Activated T-cell treated with anti-CD3 and anti-CD28 coated beads, Interleukin-2, amount 50 U/mL, for 24 hours (primary cell): ENCODE measurements at places on chromosomes 5 and 9.

GRCh38 chr5:90563108-90563507, 4.5 kb downstream of the ADGRV1 start:
- no peak for DNase-seq

GRCh38 chr5:168831383-168831782, 252.2 kb upstream of the PANK3 start:
- no peak for DNase-seq

- DNase-seq = no peak
These were observed 8.2 kb downstream of the TMEM268 start for GRCh38 chr9:114619191-114619761.

- no peak for DNase-seq
These were observed 127.8 kb upstream of the DHFR start for GRCh38 chr5:80782626-80783025.

GRCh38 chr5:174900240-174900865, 176.0 kb downstream of the MSX2 start:
- DNase-seq = no peak

DNA sequence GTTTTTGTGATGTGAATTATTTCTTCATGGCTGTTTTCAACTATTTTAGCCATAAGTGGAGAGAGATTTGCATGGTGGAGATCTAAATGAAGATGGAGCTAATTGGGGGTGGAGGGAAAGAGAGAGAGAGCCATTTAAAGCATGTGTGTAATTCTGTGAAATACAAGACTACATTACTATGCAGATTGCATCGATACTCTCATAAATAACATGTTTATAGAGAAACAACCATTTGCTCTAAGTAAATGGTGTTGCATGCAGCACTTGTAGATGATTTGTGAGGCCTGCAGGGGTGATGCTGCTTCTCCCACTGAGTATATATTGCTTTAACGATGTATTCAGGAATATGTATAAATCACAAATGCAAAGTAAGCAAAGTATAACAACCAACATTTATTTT, 270.2 kb upstream of the RIOK2 start:
- DNase-seq = no peak

- DNase-seq = peak; percentile 8
These were observed 42.0 kb upstream of the PITX1 start for GRCh38 chr5:135076051-135076491.

DNA sequence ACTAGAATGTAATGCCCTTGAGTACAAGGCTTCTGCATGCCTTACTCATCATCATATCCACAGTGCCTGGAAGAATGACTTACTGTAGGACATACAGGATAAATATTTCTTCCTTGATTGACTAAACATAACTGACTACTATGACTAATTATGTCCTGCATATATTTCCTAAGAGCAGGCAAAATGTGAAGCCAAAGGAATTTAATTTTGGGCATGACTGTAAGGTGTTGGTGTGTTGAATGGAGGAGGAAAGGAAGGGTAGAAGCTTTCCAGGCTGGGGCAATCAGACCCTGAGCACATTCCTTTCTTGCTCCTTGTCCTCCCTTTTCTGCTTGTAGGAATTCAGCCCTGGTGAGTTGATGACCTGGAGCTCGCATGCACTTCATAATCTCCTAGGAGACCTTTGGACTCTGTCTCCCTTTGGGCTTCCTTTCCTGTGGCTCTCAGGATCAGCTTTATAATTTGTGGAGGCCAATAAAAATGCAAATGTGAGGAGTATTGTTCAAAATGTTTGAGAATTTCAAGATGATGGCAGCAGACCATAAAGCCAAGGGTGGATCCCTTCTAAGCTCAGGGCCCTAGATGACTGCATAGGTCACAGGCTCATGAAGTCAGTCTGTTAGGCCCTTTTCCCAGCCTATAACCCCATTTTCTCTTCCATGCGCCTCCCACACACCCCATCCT, 174.0 kb downstream of the HMHB1 start:
- DNase-seq = no peak

GRCh38 chr9:7967093-7967827, 167.7 kb upstream of the DMAC1 start:
- no peak for DNase-seq

DNA sequence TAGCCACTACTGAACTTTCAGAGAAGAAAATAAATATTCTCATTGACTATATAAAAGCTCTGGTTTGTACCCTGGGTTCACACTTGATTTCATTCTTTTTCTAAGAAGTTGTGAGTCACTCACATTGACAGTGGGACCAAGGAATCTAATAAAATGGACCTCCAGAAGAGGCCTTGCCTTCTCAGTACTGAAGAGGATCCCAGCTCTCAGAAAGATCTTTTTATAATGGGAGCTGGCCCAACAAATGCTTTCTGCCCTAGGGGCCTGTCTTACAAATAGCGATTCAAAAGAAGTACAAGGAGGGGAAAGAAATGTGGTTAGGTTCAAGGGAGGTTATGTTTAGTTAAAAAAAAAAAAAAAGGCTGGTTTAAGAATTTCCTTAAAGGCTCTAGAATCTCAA, 237.9 kb downstream of the ISL1 start:
- DNase-seq = no peak
